Omental fat pad (tissue), 4 donors: ENCODE measurements at places on chromosomes 6 and 20. TPM values are rescaled to one million over a fixed set of nuclear protein-coding genes. Genes with fewer than 3 reads are reported as not detected.

DNA sequence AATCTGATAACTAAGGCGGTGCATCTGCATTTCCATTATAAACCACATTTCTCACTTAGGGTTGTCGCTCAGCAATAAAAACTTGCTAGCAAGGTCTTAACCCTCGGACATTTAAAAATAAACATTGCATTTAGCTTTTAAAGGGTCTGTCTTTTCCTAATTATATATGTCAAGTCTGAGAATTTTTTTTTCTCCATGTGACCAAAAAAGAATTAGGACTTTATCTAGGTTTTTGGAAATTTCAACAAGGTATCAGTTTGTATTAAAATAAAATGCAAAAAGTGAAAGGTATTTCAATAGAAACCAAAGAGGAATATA is 198.1 kb downstream of the FOXA2 start:
- no peak for DNase-seq

DNA sequence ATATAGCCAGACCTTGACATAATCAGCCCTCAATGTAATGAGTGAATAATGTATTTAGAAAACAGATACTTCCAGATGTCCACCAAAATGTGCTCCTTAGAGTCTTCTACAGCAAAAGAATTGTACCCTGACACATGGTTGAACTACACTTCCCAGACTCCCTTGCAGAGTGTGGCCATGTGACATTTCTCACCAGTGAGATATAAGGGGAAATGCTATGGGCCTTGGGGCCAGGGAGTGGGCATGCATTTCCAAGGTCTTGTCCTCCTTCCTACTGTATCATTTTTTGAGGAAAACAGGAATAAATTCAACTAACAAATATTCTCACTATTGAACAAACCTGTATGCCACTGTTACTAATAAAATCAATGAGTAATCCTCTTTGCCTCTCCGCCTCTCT is 211.4 kb upstream of the SMLR1 start:
- DNase-seq, result no peak

The FAM83D gene
- 0.93 TPM for total RNA-seq

- DNase-seq, result no peak
Measured at GRCh38 chr6:35081426-35081851, 59.7 kb downstream of the TCP11 start.

The TRIM31 gene
- total RNA-seq, result not detected

GRCh38 chr6:13515912-13516311 is 28.5 kb upstream of the GFOD1 start:
- DNase-seq, result no peak

DNA sequence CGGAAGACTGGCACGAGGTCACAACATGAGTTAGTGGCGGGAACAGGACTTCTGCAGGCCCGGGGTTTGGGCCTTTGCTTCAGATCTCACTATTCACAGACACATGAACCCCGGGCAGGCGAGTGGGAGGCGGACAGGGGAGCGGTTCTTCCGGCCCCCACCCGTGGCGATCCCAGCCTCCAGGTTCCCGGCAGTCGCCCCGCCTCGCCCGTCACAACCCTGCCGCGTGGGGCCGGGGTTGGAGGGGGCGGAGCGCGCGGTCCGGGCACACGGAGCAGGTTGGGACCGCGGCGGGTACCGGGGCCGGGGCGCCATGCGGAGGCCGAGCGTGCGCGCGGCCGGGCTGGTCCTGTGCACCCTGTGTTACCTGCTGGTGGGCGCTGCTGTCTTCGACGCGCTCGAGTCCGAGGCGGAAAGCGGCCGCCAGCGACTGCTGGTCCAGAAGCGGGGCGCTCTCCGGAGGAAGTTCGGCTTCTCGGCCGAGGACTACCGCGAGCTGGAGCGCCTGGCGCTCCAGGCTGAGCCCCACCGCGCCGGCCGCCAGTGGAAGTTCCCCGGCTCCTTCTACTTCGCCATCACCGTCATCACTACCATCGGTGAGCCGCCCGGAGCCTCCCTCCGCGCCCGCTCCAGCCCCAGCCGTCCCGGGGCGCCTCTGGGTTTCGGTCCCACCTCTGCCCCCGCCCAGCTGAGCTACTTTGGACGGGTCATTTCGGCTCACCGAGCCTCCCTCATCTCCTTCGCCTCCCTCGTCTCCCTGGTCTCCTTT is at the start of gene KCNK15:
Gene KCNK15 (plus strand): TSS at position 268 of the 769 bp plus-strand sequence. CDS start 46 bp downstream, at position 314.
- DNase-seq, result no peak

- no peak for DNase-seq
Measured at GRCh38 chr20:63416631-63417030, 55.5 kb upstream of the CHRNA4 start.

DNA sequence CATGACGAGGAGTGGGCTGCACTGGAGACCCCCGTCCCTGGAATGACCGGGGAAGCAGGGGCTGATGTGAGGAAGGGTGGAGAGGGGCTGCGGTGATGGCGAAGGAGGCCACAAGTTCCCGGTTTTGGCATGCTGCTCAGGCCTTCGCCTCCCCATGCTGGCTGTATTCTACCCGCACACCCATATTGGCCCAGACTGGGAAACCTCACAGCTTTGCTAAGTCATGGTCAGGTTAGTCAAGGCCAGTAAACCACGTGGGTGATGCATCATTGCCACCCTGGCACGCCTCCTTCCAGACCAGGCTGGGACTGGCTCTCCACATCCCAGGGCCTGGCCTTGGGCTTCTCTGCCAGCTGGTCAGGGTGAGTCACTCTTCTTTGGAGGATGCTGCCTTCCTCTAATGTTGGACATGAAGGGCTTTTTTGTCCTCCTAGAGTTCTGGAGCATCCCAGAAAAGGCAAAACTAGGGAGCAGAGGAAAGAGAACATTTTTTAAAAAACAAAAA is 53.8 kb downstream of the PCNA start:
- DNase-seq, result no peak

DNA sequence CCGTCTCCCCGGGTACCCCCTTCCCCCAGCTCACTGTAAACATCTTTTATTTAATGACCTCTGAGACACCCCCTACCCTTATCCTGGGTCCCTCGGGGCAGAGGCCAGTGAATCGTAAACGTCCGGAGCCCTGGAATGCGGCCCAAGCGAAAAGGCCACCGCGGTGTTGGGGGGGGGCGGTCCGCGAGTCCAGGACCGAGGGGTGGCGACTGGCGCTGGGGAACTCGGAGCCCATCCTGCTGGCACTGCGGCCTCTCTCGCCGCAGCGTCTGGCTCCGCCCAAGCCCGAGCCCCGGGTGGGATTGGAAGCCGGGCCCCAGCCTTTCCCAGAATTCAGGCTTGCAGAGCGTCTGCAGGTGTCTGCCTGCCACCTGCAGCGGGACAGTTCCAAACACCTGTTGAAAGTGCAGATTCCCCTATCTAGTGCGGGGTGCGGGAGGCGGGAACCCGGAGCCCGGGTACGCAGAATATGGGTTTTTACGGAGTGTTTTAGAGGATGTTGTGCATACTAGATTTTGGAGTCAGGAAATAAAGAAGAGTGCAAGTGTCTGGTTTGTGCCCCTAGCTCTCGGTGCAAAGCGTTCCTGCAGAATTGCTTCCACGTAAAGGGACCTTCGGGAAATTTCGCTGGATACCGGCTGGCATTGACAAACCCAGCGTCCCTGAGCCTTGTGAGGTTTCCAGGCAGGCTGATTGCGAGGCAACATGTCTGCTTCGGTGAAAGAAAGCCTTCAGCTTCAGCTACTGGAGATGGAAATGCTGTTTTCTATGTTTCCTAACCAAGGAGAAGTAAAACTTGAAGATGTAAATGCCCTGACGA is 800 bp downstream of the RWDD2A start:
- DNase-seq, result no peak

DNA sequence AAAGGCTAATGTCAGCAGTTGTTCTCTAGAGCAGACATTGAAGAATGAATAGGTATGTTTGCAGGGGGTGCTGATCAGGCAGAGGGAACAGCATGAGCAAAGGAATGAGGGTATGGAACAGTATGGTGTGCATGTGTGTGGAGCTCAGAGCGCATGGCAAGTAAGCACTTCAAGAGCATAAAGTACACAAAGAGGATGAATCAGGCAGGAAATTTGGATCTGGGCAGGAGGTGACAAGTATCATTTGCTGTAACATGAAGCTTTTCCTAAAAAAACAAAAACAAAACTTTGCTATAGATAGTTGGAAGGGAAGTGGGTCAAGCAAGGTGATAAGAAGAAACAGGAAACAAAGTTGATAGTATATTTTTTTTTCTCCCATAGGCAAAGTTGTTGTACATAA is 746.8 kb downstream of the HDGFL1 start:
- DNase-seq, result no peak

The ADGRB3 gene
- total RNA-seq, result 4.4 TPM

DNA sequence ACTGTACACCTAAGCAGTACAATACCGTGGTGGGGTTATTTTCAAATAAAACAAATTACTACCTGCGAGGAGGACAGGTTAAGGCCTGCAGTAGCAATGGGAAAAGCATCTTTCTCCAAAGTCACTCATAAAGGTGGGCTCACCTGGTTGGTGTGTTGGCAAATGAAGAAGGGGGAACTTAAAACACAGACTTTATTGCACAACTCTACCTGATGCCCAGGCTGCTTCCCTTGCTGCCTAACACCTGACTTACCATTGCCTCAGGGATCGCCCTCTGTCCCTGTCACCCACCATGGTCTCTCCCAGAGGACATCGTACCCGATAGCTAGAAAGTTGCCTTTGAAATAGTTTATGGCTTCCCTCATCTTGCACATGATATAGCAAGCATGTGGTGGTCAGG is 53.6 kb downstream of the GNAS start:
- DNase-seq, result no peak

DNA sequence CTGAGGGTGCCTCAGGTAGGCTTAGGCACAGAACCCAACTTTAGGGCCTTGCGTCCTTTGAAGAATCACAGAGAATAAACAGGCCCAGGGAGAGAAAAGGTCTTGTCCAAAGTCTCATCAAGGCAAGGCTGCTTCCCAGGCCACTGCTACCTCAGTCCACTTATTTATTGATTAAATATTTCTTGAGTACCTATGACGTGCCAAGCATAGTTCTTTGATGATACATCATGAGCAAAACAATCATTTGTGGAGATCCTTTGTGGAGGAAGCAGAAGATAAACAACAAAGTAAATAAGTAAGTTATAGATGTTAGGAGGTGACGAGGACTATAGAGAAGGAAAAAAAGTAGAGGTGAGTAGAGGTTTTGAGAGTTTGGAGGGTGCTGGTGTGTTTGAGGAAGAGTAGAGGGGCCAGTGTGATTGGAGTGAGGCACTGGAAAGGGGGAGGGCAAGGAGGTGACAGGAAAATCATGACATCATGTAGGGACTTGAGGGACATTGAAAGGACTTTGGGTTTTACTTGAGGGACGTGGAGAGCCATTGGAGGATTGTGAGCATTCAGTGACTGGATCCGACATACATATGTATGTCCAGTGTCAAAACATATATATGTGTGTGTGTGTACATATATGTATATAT is 14.1 kb upstream of the CHMP4B start:
- no peak for DNase-seq

The MUC21 gene
- total RNA-seq, result not detected

DNA sequence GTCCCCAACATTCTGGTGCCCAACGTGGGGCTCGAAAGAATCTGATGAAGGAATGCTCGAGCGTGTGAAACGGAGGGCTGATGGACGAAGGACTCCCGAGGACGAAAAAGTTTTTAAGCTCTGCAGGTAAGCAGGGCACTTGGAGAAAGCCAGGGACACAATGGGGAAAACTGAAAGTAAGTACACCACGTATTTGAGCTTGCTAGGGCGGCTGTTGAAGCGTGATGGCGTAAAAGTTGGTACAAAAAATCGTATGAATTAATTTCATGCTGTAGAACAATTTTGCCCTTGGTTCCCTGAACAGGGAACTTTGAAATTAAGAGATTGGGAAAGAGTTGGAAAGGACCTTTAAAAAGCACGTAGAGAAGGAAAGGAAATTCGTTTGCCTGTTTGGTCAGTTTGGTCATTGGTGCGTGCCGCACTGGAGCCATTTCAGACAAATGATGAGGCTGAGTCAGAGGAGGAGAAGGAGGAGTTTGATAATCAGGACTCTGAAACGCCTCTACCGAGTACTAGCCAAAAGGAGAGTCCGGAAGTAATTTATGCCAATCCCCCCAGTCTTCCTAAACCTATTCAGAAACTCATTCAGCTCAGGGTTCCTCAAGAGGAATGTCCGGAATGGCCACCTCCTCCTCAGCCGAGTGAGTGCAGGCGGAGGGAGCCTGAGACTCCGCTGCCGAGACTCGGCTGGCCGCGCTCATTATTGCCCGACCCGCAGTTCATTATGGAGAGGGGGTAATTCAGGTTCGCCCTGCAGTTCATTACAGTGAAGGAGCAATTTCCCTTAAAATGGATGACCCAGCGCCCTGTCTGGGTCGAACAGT is 59.2 kb upstream of the PRSS16 start:
- no peak for DNase-seq

- no peak for DNase-seq
Measured at GRCh38 chr6:16751251-16751946, 9.9 kb downstream of the ATXN1 start.

DNA sequence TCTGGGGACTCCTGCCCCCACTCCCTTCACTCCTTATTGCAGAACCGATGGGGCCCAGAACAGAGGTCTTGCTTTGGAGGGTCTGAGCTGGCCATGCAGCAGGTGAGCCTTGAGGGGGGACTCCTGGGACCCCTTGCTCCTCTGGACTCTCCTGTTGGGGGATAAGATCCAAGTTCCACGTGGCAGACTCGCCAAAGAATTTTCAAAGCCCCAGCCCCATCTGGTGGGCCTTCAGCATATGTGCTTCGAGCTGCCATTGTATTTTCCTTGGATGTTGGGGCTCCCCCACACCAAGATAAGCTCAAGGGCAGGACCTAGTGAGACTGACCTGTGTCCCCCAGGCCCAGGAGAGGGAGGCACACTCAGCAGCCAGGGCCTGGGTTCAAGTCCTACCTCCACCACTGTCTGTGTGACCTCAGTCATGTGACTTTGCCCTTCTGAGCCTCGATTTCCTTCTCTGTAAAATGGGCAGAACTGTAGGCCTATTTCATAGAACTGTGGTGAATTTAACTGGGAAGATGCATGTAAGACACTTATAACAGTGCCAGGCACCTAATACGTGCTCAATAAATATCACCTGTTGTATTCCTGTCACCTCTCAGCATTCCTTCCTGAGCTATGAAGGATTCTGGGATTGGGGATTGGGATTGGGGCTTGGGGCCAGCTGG is 115.5 kb downstream of the VEGFA start:
- no peak for DNase-seq
